ENCODE measurements at places on chromosomes 1 and 21.

GRCh38 chr21:35120631-35121180 lies 71.6 kb upstream of the RUNX1 start:
- no peak for DNase-seq

DNA sequence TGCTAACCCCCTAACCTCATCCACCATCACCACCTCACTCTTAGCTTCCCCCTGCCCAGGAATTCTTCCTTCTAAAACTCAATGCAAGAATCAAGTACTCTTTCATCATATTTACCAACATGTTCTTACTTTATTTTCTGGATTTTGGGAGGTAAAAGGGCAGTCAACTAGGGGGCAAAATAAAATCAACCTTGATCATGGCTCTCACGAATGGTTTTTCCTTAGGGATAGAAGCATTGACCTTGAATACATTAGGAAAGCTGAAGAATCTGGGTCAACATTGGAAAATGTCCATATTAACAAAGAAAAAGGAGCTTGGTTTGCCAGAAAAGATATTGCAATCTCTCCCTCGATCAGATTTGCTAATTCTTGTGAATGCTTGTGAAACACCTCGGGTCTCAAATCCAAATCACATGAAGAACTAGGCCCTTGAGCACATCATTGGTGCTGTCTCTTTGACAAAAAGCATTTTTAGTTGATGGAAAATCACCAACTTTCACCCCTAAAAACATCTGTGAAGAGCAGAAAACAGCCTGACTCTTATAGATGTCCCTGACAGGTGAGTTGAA lies 58.9 kb downstream of the ZC3H11B start:
- DNase-seq, result no peak

GRCh38 chr1:84724128-84724860 lies 34.0 kb upstream of the SSX2IP start:
- no peak for DNase-seq

GRCh38 chr1:55285834-55286233 lies 70.7 kb upstream of the USP24 start:
- DNase-seq, result no peak

- DNase-seq, result peak; percentile 16
Measured at GRCh38 chr1:163747261-163747660, 425.5 kb downstream of the NUF2 start.

GRCh38 chr1:36554323-36554628 lies 71.6 kb upstream of the CSF3R start:
- no peak for DNase-seq

DNA sequence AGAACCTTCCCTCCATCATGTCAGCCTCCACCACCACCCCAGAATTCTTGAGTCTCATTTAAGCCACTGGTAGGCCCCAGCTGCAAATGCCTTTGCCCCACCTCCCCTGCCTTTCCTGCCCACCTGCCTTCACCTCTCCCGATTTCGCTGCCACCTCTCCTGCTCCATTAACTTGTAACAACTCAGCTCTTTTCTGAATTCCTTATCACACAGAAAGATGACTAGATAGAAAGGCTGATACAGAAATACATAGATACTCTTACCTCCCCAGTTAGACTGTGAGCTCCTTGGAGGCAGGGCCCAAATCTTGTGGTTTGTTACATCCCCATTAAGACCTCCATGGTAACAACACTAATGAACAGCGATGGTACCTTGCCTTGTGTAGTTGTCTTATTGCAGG lies 69.5 kb downstream of the ATP5PO start:
- DNase-seq, result no peak

GRCh38 chr1:236137285-236137852 lies 5.0 kb upstream of the GPR137B start:
- no peak for DNase-seq

DNA sequence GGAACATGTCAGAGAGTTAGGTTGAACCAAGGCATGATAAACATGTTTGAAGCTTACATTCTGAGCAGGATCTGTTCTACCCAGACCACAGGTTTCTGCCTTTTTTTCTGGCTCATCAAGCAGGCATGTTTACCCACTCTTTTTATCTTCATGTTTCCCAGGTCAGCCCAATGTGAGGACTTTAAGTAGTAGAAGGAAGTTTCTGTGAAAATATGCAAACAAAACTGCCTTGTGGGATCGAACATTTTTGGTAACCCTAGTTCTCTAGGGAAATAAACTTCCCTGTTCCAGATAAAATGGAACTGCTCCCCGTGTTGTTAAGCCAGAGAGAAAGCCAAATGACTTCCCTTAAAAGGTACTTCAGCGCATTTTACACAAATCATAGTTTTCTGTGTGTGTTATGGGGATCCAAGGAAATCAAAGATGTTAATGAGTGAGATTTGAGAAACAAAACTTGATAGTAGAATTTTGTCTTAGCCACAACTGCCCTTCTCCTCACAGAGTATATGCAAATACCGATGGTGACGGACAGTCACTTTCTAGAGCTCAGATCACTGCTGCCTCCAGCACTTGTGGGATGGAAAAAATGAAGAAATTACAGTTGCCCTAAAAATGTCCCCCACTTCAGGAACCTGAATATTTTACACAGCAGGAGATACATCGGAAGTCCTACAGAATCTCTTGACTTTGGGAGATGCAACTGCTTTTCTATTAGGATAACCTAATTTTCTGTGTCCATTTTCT lies 765 bp upstream of the HIPK1 start:
- no peak for DNase-seq

DNA sequence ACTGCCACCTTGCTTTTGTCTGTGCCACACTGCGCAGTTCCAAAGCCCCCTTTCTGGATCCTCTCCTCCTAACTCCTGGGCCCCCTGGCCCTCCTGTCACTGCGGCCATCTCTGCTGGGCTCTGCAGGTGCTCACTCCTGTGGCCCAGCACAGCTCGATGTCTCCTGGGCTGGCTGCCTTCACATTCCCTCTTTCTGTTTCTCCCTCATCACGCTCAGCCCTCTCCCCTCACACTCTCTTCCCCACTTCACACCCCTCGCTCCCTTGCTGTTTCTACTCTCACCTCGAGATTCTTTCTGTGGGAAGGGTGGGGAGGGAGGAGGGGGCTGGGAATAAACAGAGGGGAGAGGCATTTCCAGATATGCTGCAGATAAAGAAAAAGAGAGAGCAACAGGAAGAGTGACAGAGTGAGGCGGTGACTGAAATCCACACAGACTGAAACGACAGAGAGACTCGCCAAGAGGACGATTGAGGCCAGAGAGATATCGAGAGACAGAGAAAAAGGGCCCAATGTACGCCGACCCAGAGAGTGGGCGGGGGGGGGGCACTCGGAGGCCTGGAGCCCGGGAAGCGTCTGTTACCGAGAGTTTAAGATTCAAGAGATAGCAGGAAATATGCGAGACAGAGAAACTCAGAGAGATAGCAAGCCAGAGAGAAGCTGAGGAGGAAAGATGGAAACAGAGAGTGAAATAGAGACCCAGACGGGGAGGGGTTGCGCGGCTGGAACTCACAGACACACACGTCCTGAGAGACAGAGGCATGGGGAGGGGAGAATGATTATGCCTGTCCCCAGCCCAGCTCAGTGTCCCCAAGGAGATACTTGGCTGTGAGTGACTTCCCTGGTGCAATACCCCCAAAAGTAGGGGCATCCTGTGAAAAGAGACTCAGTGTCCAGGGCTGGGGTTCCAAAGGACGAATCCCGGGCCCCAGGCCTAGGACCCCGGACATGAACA lies 666 bp downstream of the CSF3R start:
- DNase-seq, result no peak

GRCh38 chr1:24996983-24997893 lies 67.2 kb upstream of the RUNX3 start:
- DNase-seq, result no peak

GRCh38 chr1:172895050-172895460 lies 155.7 kb downstream of the TNFSF18 start:
- no peak for DNase-seq

All from retinal pigment epithelial cell (primary cell).